Activated CD8-positive, alpha-beta T cell treated with anti-CD3 and anti-CD28 coated beads for 36 hours (primary cell): ENCODE measurements at places on chromosomes 7 and 10.

DNA sequence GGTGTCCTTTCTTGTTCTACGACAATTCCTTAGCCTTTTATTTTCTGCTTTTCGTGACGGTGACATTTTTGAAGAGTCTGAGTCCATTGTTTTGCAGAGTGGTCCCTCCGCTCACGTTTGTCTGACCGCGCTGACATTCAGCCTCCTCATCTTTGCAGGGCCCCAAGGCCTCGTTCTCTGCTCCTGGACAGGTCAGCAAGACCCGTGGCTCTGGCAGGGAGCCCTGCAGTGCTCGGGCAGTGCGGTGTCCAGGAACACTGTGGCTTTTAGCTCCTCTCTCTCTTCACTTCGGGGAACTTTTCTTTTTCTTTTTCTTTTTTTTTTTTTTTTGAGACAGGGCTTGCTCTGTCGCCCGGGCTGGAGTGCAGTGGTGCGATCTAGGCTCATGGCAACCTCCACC is 142.5 kb downstream of the DNAJB6 start:
- DNase-seq = no peak

- no peak for DNase-seq
Measured at GRCh38 chr7:13411151-13411550, 578.3 kb downstream of the ETV1 start.

DNA sequence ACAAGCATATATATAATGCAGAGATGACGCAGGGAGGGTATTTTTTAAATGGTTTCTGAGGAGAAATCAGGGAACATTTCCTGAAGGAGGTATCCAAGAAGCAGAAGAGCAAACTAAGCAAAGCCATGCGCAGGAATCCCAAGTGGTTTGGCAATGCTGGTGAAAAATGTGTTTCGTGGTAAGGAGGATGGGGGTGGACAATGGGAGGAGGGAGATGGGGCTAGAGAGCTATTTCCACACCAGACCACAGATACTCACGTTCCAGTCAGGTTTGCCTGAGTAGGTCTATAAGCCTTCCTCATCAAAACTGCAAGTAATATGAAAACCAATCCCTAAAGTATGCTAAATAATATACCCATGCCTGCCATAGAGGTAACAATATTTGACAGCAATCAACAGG is 223.7 kb upstream of the MKLN1 start:
- DNase-seq = no peak

DNA sequence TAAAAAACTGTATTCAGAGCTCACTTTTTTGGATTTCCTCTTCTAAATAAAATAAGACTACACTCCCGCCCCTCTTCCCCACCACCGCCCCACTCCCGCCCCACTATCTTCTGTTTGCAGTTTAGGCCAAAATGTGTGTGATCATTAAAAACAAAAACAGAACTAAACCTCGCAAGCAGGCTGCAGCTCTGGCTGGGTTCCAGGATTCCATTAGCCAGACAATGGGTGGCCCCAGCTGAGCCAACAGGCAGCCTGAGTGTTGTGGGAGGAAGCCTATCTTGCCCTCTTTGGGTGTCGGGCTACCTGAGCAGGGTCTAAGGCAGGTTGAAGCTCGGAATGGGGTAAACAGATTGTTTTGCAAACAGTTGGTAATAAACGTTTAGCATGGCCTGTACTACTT is 41.7 kb downstream of the ARL4A start:
- no peak for DNase-seq
